ENCODE measurements at places on chromosomes 11 and 22.

- DNase-seq, result no peak
Measured at GRCh38 chr11:26551186-26551801, 20.8 kb downstream of the MUC15 start.

DNA sequence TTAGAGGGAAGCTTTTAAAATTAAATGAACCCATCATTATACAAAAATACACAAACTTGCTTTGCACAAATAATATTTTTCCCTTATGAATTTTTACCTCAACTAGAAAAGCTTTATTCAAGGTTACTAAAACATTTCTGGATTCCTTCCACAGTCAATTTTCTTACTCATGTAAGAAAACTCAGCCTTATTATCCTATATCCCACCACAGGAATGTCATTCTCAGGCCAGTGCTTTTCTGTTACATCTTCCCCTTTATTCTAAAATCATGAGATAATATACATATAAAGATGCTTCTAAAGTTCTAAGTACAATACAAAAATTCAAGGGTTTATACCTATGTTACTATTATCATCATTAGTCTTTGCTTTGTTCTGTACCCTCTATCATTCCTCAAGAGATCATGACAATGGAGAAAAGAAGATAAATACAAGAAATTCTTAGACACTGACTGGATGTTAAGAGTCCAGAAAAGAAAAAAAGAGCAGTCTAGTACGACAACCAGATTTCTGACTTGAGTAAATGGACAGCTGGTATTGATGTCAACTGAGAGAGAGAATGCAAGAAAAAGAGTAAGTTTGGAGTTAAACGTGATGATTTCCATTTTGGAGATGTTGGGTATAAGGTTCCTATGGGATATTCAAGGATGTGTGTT is 60.3 kb downstream of the MTMR2 start:
- DNase-seq, result no peak

DNA sequence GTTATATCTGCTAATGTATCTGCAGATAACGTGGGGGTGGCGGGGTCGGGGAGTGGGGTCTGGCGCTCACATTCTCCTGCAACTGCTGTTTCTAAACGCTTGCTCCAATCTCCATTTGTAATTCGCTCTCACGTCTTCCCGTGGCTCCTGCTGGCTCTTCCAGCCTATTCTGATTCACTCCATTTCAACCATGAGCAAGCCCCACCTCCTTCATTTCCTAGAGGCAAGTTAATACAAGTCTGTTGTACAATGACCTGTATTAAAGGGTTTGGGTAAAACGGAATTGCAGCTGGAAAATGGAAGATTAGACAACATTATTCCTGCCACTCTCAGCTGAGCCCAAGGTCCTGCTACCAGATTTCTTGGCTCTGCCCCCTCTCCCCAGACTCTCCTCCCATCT is 132.3 kb downstream of the CSNK2A3 start:
- DNase-seq, result no peak

DNA sequence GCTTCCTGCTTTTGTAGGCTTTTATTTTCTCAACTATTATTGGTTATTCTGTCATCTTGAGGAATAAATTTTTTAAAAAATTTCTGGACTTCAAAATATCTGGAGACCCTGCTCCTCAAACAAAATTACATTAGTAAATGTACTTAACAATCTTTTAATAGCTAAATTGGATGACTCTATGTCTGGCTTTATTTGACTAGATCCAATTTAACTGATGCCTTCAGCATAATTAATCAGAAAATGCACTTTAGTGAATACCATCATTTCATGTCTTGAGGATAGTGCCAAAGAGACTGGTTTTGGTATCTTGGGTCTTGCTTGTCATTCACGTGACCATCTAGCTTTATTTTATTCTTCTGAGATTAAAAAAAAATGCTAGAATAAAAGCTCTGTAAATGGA is 1301.2 kb downstream of the JRKL start:
- no peak for DNase-seq

GRCh38 chr22:43301866-43302265 is 41.3 kb downstream of the SCUBE1 start:
- no peak for DNase-seq

- DNase-seq, result no peak
Measured at GRCh38 chr11:83200035-83200434, 6.5 kb downstream of the ANKRD42 start.

DNA sequence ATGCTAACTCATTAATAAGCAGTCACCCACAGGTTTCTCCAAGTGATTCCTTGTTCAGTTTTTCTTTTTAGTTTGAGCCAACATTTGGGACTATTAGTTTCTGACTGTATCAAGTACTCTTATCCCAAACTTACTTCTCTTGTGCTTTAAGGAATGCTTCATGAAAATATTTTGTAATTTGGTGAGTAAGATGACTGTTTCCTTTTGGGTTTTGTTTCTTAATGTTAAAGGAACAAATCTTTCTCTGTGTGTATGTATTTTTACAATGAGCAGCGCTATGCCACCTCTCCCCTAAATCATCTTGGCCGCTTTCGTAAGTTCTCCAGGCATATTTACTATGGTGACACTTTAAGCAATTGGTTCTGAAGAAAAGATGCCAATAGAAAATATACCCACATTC is 72.4 kb downstream of the LDLRAD3 start:
- DNase-seq, result no peak

DNA sequence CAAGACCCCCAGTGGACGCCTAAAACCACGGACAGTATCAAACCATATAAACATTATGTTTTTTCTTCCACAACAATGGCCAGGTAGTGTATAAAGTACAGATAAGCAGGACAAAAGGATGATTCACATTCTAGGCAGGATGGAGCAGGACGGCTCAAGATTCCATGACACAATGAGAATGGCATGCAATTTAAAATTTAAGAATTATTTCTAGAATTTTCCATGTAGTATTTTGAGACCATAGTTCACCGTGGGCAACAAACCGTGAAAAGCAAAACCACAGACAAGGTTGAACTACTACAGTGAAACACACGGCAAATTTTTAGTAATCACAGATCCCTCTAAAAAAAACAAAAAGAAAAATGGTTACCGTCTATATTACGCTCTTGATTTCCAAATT is 7.5 kb downstream of the NARS2 start:
- no peak for DNase-seq

DNA sequence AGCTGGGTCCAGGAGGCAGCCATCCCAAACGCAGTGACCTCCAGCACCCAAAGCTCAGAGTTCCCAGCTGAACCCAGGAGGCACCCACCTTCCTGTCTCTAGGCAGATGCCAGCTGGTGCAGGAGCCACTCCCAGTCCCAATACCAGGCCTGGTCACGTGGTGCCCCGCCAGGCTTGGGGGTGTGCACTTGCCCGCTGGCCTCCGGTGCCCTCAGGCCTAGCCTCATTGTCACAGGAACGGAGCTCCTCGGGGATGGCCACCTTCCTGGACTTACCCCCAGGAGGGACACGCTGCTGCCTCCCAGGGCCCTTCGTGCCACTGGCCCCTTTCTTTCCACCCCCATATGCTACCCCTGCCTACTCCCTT is 4.6 kb downstream of the BID start:
- no peak for DNase-seq

GRCh38 chr22:43811777-43812148 is 342 bp downstream of the EFCAB6 start:
- no peak for DNase-seq

GRCh38 chr11:78428266-78428636 is 10.6 kb upstream of the GAB2 start:
- DNase-seq, result no peak

- DNase-seq, result no peak
Measured at GRCh38 chr11:131146827-131147490, 223.5 kb upstream of the NTM start.

DNA sequence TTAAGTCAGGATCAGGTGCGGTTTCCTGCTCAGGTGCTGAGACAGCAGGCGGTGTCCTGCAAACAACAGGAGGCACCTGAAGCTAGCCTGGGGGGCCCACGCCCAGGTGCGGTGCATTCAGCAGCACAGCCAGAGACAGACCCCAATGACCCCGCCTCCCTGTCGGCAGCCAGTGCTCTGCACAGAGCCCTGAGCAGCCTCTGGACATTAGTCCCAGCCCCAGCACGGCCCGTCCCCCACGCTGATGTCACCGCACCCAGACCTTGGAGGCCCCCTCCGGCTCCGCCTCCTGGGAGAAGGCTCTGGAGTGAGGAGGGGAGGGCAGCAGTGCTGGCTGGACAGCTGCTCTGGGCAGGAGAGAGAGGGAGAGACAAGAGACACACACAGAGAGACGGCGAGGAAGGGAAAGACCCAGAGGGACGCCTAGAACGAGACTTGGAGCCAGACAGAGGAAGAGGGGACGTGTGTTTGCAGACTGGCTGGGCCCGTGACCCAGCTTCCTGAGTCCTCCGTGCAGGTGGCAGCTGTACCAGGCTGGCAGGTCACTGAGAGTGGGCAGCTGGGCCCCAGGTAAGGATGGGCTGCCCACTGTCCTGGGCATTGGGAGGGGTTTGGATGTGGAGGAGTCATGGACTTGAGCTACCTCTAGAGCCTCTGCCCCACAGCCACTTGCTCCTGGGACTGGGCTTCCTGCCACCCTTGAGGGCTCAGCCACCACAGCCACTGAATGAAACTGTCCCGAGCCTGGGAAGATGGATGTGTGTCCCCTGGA is at the start of gene MYO7A:
TSS of gene MYO7A (plus strand) at position 327 of the 772 bp plus-strand sequence. CDS start 2,389 bp downstream, outside the sequence.
- DNase-seq, result no peak

DNA sequence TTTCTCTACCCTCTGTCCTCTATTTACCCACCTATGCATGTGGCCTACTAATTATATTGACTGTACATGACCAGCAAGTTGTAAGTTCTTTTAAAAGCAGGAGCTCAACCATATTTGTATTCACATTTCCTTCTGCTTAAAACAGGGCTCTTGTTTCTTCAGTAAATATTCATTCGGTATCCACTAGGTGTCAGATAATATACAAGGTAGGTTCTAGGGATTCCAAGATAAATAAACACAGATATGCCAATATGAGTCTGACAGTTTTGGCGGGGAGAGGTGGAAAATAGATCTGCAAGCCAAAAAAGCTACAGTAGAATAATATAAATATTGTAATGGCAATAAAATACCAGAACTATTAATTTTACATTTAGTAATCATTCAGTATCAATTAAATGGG is 15.3 kb upstream of the RAB30 start:
- no peak for DNase-seq

DNA sequence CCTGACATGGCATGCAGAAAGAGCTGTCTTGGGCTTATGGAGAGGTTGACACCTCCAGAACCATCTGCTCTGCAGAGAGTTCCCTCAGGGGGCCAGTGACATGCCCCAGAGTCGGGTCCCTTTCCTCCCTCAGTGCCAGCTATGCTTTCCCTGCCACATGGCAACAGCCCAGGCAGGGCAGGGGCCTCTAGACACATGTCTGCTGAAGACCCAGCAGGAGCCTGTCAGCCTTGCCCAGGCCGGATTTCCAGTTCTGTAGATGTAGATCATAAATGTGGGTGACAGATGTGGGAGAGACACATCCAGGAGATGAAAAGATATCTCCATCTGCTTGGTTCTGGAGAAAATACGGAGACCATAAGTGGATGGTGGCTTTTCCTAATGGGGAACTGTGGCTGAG is 25.5 kb downstream of the NAV2 start:
- no peak for DNase-seq

- no peak for DNase-seq
Measured at GRCh38 chr22:47030881-47031627, 268.6 kb downstream of the TBC1D22A start.
